PC-9 (cell line): ENCODE measurements at places on chromosomes 6 and 20. TPM values are rescaled to one million over a fixed set of nuclear protein-coding genes. Genes with fewer than 3 reads are reported as not detected.

The PRICKLE4 gene
- 8.4 and 9.2 TPM in 2 replicates for total RNA-seq

The SLC22A16 gene
- not detected in 2 replicates for total RNA-seq

DNA sequence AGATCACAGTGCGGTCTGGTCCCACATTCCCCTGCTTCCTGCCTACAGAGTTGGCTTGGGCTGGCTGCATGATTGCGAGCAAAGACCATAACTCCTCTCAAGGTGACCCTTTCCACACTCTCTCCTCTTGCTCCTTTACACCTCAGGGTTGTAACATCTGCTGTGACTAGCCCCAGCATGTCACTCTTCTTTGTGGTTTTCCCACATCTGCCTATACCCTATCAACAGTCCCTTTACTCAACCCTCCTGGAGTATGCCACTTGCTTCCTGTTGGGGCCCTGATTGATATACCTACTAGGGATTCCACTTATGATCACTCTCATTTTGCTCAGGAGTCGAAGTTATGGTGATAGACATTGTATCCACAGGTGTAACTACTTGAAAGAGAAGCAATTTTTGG, 58.9 kb upstream of the SGK1 start:
- DNase-seq = no peak

DNA sequence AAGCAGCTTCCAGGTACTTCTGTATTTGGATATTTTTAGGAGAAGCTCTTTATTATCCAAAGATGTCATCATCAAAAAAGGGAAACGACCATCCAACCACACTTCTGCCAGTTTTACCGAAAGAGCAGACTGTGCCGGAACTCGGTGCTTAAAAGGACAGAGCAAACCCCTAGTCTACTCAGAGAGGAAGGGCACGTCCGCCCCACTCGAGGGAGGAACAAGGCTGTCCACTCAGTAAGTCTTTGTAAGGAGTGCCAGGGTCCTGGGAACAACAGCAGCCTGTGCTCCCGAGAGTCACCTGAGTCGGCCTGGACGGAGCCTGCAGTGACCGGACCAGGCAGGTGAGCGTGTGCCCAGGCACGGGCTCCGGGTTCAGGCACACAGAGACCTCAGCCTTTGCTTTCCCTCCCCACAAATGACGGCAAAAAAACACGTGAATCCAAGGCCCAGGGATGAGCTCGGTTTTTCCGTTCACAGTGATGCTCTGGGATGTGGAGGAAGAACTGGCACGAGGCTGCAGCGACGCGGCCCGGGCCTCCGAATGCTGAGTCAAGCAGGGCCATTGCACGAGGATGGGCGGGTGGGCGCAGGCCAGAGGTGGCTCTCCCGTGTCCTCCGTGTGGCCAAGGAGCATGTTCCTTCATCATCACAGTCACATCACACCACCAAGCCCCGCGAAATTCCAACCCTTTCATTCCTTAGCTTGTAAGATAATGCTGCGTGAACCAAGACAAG, 17.4 kb upstream of the SLCO4A1 start:
- DNase-seq = no peak

- no peak for DNase-seq
These were observed 10.7 kb downstream of the HCK start for GRCh38 chr20:32062776-32063170.

The KCNS1 gene
- total RNA-seq = 0.15 TPM in 1 of 2 replicates, not detected in the other

The SRSF12 gene
- not detected in 2 replicates for total RNA-seq

DNA sequence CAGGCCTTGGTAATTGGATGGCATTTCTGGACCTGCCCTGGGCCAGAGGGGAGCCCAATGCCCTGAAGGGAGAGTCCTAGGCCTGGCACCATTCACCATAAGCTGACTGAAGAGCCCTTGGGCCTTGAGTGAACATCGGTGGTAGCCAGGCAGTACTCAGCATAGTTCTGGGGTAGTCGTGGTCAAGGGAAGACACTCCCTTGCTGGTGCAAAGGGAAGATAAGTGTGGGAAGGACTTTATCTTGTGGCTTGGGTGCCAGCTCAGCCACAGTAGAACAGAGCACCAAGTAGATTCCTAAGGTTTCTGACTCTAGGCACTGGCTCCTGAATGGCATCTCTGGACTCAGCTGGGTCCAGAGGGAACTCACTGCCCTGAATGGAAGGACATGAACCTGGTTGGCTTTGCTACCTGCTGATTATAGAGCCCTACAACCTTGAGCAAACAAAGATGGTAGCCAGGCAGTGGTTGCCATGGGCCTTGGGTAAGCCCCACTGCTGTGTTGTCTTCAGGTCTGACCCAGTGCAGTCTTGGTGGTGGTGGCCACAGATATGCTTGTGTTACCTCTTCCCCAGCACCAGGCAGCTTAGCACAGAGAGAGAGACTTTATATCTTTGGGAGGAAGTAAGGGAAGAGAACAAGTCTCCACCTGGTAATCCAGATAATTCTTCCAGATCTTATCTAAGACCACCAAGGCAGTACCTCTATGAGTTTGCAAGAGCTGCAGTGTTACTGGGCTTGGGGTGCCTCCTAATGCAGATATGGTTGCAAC, 83.5 kb downstream of the PRDM13 start:
- DNase-seq = no peak

The ARG1 gene
- not detected in 2 replicates for total RNA-seq

The ANKRD66 gene
- total RNA-seq = not detected in 2 replicates

- no peak for DNase-seq
These were observed 880.8 kb upstream of the SLC35B3 start for GRCh38 chr6:9315966-9316650.

The C6orf47 gene
- total RNA-seq = 17.2 and 17.8 TPM in 2 replicates

- DNase-seq = peak; percentile 93
These were observed 662 bp upstream of the RALY start for GRCh38 chr20:33992923-33993575.

The SNAP25 gene
- not detected in 2 replicates for total RNA-seq

- DNase-seq = peak; percentile 40
These were observed 186.1 kb downstream of the JARID2 start for GRCh38 chr6:15431762-15432483.

DNA sequence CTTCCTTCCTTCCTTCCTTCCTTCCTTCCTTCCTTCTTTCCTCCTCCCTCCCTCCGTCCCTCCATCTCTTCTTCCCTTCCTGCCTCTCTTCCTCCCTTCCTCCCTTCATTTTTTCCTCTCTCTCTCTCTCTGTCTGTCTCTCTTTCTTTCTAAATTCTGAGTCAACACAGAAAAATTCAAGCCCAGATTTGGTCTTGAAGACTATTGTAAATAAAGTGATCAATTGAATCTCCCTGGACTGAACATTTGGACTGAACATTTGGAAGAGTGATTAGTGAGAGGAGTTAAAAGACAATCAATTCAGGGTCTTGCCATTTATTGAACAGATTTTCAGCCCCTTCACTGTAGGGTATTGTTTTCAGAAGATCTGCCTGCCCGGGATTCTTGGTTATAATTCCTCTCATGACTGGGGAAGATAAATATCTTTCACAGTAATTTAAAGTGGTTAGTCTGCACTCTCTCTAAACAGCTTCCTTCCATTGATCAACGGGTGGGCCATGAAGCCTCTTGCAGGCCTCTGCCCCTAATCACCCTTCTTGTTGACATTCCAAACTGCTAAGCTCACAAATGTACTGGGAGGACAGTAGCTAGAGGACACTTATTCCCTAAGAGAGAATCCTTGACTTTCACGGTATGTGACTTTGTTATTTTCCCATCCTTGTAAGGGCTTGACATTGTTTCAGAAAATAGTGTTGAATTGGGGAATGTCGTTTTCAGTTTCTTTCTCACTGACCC, 101.7 kb upstream of the BMP2 start:
- DNase-seq = no peak

- no peak for DNase-seq
These were observed 37.1 kb downstream of the HLA-F start for GRCh38 chr6:29760328-29760727.

- no peak for DNase-seq
These were observed 118.2 kb downstream of the CD164 start for GRCh38 chr6:109263873-109264700.

The WDR27 gene
- 54.2 and 66.5 TPM in 2 replicates for total RNA-seq
